ENCODE measurements at places on chromosomes 7 and 10.

- peak; percentile 5 for DNase-seq
Measured at GRCh38 chr7:22426463-22427094, 69.6 kb upstream of the RAPGEF5 start.

DNA sequence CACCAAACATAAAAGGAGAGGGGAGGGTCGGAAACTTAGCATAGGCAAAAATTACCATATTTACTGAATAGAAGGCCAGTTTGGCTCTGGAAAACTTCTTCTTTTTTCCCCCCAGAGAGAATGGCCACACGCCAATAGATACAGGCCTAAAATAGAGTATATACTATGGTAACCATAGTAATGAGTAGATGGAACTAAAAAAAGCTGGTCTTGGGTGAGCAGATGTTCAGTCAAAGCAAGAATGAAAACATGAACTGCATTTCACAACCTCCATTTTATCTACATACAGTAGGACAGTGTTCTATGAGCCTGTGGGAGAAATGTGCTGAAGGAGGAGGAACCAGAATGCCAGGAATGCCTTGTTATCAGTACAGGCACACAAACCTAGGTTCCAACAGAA lies 141.7 kb upstream of the SEMA3A start:
- DNase-seq: peak; percentile 83

GRCh38 chr7:102426268-102427018 lies 6.9 kb upstream of the ORAI2 start:
- DNase-seq: peak; percentile 80

- no peak for DNase-seq
Measured at GRCh38 chr10:76992467-76992866, 645.1 kb downstream of the KCNMA1 start.

DNA sequence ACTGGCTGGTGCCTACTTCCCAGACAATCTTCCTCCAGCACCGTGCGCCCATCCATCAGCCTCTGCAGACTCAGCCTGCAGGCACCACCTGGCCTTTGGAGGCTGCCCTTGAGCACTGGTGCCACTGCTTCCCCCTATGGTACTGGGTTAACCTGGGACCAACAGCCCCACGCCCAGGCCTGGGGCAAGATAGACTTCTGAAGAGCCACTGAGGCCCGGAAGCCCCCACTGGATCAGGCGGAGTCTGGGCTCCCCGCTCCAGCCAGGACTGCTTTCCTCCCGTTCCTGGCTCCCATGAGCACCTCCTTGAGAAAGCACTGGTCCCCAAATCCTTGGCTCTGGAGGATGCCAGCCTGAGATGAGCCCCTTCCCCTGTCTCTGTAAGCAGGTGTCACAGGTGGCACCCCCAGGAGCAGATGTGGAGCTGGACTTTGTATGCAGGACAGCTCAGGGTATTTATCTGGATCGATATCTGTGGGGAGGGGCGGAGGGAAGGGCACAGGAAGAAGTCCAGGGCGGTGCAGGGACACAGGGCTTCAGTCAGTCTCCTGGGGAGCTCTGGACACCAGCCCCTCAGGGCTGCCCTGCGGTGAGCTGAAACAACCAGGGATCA lies 206.5 kb upstream of the PPP2R2D start:
- DNase-seq: no peak

DNA sequence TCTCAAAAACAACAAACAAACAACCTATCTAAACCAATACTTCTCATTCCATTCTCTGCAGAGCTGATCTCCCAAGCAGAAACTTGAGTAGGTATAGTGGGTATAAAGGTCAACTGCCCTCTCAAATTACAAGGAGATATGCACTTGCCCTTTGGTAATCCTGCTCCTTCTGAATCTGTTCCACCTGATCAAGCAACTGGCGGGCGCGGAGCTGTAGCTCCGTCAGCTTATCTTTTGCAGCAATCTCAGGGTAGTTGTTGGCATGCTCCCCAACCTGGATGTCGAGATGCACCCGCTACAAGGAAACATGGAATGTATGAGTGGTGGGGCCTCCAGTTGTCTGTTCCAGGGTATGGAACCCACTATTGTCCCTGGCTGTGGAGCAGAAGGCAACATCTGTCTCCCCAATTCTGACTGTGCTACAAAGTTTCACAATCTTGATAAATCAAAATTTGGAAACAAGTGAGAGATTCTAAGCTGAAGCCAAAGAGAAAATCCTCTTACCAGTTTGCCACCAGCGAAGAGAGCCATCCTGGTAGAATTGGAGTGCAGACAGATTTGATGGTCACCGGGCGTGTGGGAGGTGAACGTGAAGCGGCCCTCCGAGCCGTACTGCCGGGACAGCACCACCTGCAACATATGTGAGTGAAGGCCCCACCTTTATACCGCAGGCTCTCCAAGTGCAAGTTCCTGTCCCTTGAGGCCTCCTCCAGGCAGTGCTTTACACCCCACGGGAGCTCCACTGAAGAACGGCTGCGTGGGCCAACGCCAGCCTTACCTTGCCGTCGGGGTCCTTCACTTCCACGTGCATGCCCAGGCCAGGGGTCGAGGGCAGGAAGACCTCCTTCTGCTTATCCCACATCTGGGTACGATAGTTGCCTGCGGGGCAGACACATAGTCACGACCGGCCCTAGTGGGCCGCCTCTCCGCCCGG lies 819 bp downstream of the TMED4 start:
- DNase-seq: peak; percentile 33

DNA sequence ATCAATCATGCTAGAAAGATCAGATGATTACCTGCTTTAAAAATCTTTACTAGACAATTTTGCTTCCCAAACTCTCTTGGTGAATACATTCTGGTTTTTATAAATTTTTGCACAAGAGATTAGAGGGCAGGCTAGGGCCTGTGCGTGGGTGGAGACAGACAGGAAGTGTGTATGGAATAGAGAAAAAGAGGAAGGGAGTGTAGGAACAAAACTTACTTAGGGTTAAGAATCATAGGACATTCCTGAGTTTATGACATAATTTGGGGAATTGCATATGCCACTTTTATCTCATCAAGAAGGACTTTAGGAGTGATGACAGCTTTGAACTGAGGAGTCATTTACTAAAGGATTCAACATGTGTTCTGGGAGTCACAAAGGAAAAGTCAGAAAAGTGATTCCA lies 31.3 kb downstream of the LAMB1 start:
- DNase-seq: peak; percentile 51

DNA sequence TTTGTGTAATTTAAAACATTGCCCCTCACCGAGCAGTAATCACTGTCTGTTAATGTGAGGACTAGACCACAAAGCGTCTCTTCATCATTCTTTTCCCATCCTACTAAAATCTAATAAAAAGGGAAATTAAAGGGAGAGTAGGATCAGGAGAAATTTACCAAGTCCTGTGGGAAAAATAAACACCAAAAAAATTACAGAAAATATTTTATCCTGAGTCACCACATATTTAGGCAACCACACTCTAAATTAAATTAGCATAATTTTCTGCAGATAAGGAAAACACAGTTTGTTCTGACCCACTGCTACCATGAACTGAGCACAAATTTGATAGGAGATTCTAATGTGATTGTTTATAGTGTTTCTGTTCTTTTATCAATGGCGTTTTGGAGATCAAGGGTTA lies 49.3 kb downstream of the CCDC6 start:
- no peak for DNase-seq

- no peak for DNase-seq
Measured at GRCh38 chr10:59175538-59176240, 754 bp upstream of the PHYHIPL start.

- no peak for DNase-seq
Measured at GRCh38 chr10:55398497-55398882, 597.5 kb upstream of the PCDH15 start.

GRCh38 chr7:143263266-143264195 lies at the start of gene GSTK1:
Gene GSTK1, plus strand, starts transcription at chr7:143263441. Its CDS starts 73 bp downstream, at chr7:143263514.
- DNase-seq: peak; percentile 72

GRCh38 chr7:1430056-1430845 lies 29.0 kb downstream of the MICALL2 start:
- no peak for DNase-seq

DNA sequence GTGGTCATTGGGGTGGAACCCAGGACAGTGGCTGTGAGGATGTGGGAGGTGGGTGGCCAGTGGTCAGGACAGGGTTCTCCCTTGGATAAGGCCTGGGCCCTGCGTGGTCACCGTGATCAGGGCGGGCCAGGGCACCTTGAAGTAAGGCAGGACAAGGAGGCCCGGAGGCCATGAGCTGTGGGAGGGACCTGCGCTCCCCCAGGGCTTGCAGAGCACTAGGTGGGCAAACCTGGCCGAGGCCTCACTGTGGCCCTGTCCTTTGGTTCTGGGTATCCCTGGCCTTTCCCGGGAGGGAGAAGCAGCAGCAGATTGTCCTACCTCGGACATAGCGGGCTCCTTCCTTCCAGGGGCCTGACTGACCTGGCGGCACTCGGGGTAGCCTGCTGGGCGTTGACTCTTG lies 144.8 kb upstream of the RET start:
- DNase-seq: no peak
